ENCODE measurements at places on chromosomes 2 and 18. TPM values are rescaled to one million over a fixed set of nuclear protein-coding genes. Genes with fewer than 3 reads are reported as not detected.

The MDH1B gene
- not detected for total RNA-seq

The TMEM163 gene
- 1.3 TPM for total RNA-seq

The CDH2 gene
- total RNA-seq = 59.5 TPM

The TRIM54 gene
- total RNA-seq = 0.51 TPM

Measured in endothelial cell of umbilical vein (primary cell).